Stimulated activated CD4-positive, alpha-beta T cell treated with anti-CD3 and anti-CD28 coated beads, Interleukin-1b, Interleukin-23, amount 100 ng/mL, for 48 hours (primary cell): ENCODE measurements at places on chromosomes 4 and X.

GRCh38 chr4:89111833-89112563 is 665 bp downstream of the TIGD2 start:
- no peak for DNase-seq

GRCh38 chr4:187183826-187184225 is 460.2 kb upstream of the FAT1 start:
- no peak for DNase-seq

- no peak for DNase-seq
Measured at GRCh38 chr4:184169225-184169867, 48.3 kb downstream of the ENPP6 start.

DNA sequence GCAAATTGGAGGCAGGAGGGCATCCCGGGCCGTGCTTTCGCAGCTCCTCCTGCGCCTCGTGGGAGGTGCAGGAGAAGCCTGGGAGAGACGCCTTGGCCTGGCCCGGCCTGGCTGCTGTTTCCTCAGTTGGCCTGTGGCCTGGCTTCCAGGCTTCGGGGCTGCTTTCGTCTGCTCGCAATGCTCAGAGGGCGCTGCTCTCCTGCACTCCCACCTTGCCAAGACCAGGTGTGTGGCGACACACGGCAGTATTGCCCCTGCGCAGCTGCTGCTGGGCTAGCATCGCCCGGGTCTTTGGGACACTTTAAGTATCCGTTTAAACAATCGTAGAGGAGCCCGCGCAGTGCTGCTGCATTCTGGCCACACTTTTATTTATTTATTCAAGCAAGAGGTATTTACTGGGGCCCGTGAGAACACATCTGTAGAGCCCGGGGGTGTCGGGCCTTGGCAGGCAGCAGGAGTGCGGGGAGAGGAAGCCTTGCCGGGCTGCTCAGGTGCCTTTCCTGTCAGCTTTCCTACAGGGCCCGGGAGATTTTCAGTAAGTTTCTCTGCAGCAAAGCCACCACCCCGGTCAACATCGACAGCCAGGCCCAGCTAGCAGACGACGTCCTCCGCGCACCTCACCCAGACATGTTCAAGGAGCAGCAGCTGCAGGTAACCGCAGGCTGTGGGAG is 26.2 kb upstream of the HGFAC start:
- DNase-seq = no peak

DNA sequence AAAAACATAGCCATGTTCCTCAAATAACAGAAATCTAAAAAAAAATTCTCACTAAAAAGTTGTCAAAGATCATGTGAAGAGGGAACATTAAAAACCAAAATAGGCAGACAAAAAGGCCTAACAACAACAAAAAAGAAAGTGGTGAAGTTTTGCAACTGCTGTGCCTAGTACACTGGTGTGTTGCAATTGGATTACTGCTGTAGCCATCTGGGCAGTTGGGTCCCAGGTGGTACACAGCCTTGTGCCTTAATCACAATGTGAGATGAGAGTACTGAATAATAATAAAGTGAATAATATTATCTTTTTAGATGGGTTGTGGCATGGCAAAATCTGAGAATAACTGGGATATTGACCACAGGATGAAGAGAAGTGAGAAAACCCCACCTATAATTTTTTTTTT is 12.0 kb downstream of the C4orf54 start:
- no peak for DNase-seq

- no peak for DNase-seq
Measured at GRCh38 chr4:15729910-15730533, 27.2 kb downstream of the BST1 start.

DNA sequence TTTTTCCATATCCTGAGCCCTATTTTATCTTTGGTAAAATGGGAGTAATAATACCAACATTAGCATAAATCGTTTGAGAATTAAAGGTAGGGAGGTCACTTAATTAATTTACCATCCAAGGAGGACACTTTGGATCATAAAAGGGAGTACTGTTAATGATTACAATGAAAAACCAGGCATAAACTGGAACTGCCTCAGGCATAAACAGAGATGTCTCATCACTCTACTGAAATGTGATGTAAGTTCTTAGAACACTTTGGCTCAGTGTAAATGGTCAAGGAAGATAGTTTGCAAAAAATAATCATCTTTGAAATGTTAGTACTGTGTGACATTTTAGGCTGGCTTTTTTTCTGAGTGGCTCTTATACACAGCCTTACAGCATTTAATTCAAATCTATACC is 268.7 kb downstream of the SLC39A8 start:
- DNase-seq = no peak

DNA sequence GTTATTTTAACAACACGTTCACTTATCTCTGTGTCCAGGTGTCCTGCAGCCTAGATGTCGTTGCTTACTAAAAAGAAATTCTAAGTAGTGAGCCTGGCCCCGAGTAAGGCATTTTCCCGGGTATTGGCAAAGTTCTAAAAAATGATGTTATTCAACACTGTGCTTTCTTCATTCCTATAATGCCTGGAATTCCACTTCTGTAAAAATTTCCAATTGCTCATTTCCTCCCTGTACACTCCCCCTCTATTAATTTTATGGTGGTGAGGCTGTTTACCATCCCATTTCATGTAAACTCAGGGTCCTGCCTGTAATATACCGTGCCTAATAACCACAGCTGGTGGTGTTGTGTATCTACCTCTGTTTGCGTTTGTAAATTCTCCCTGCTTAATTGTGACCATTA is 14.2 kb downstream of the BST1 start:
- DNase-seq = no peak

DNA sequence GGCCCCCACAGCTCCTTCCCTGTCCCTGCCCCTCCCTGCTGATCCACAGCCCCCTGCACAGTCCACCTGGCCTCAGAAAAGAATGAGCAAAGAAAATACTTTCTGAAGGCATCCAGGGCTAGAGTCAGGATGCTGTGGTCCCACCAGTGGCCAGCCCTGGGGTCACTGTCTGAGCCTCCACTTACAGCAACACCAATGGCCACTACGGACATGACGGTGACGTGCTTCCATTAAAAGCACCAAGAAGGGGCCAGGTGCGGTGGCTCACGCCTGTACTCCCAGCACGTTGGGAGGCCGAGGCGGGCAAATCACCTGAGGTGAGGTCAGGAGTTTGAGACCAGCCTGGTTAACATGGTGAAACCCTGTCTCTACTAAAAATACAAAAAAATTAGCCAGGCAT is 4.0 kb downstream of the JAKMIP1 start:
- no peak for DNase-seq

- no peak for DNase-seq
Measured at GRCh38 chr4:101944649-101945048, 154.1 kb downstream of the BANK1 start.

- DNase-seq = no peak
Measured at GRCh38 chrX:48694776-48695533, 1.6 kb upstream of the SUV39H1 start.

DNA sequence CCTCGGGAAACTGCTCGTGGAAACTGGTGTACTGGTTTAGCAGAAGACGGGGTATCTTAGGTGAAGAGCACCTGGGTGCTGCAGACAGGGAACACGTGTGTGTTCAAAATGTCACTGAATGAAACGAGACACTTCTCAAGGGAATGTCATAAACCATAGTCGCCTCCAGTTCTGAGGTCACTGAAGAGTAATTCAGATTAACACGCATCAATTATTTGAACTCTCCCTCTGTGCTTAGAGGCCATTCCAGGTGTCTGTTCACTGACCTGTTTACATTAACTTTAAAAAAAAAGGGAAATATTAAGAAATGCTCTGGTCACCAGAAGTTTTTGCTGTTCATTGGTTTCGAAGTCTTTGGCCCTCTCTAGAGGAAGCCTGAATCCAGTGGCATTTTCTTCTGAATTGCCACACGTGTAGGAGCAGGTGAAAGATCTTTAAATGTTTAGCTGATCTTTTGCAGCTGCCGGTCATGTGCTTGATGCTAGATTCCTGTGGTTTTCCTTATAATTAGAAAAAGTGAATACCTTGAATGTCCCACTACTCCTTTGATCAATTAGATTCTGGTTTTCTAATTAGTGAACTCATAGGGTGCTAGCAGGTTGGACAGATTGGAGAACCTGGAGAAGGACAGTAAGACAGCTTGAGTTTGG is 330.5 kb downstream of the ARHGAP10 start:
- DNase-seq = no peak

- no peak for DNase-seq
Measured at GRCh38 chrX:120331116-120331515, 19.9 kb upstream of the TMEM255A start.

DNA sequence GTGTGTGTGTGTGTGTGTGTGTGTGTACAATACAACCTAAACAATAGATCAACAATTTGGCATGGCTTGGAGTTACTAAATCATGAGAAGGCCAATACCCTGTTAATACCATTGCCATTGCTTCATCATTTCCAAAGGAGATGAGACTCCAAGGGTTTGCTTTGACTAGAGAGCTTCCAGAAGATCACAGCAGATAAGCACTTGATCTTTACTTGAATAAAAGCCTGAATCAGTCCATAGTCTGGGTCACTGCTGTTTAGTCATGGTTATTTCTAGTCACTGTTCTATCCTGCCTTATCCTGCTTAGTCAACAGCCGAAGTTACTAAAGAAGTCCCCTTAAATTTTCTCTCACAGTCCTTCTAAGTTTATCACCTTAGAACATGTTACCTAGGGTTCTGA is 58.2 kb downstream of the RAB40AL start:
- DNase-seq = no peak

DNA sequence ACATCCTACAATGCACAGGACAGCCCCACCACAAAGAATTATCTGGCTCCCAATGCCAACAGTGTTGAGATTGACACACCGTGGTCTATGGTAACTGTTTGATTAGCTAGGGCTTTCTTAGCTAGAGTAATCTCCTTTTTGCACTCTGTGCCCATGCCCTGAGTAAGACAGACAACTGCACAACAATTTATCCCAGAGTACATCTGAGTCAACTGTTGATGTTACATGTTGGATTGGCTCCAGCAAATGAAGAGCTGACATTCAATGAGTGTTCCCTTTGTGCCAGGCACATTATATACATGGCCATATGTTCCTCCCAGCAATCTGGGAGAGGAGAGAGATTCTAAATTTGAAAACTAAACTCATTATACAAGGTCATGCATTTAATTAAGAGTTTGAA is 3.9 kb upstream of the FAM9C start:
- no peak for DNase-seq

- peak; percentile 38 for DNase-seq
Measured at GRCh38 chr4:139665690-139666529, at the start of gene MGST2. TSS of gene MGST2 (plus strand) at chr4:139665819. CDS start at chr4:139666020, 201 bp downstream.

DNA sequence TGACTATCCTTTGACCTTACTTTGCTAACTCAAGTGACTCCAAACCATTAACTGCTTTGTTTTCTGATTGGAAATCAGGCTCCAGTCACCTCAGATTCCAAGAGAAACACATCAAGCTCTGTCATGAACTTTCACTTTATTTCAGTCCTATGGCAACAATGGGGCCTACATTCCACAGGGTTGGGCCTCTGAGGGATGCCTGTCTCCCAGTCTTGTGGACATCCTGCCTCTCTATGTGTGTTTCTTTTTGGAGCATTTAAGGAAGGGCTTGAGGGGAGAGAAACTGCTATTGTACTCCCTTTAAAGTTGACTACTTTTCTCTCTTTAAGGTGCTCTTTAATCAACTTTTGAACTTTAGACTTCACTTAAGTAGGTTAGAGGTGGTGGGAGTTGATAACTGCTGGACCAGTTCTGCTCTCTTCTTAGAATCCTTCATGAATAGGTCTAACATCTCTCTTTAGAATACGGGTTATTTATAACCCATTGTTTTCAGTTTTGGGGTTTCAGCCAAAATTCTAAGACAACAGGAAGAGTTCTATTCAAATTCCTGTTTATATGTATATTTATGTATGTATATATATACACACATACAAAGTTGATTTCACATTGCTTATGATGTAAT is 274.3 kb upstream of the NR3C2 start:
- no peak for DNase-seq

- DNase-seq = peak; percentile 78
Measured at GRCh38 chr4:602559-602942, 22.8 kb upstream of the PDE6B start.

DNA sequence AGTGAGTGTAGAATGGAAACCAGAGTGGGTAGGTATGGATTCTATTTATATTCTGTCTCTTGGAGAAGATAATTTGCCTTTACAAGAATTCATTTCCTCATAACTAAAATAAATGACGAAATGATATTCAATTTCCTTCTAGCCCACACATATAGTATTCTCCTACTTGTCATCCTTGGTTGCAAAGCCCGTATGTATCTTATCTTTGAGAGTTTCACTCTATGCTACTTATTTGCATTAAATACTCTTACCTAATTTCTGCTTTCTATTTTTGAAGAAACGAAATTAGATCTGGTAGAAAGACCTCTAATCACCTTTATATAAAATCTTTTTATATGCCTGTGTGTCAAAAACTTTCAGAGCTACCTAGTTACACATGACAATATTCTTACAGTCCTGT is 457.7 kb downstream of the NKX6-1 start:
- DNase-seq = no peak

GRCh38 chr4:963276-964225 is 9.8 kb downstream of the DGKQ start:
- DNase-seq = no peak

GRCh38 chrX:19886883-19887531 is 393 bp downstream of the SH3KBP1 start:
- DNase-seq = no peak
